ENCODE measurements at places on chromosomes 6 and 20.

GRCh38 chr20:50272724-50273446 lies 82.3 kb downstream of the CEBPB start:
- DNase-seq = no peak

DNA sequence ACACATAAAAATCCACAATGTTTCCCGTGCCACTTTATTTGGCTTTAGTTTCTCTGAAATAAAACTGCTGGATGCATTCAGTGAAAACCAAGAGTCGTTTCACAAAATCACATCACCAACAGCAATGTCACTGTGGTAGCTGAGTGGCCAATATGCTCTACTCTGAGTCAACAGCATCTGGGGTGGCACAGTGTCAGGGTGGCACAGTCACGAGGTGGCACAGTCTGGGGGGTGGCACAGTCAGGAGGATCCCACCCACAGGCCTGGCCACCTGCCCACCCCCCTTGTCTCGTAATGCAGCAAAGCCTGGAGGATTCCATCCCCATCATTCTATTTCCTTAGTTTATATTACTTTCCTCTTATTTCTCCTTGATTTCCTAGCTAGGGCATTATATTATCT lies 87.0 kb downstream of the ANKRD60 start:
- DNase-seq = no peak

DNA sequence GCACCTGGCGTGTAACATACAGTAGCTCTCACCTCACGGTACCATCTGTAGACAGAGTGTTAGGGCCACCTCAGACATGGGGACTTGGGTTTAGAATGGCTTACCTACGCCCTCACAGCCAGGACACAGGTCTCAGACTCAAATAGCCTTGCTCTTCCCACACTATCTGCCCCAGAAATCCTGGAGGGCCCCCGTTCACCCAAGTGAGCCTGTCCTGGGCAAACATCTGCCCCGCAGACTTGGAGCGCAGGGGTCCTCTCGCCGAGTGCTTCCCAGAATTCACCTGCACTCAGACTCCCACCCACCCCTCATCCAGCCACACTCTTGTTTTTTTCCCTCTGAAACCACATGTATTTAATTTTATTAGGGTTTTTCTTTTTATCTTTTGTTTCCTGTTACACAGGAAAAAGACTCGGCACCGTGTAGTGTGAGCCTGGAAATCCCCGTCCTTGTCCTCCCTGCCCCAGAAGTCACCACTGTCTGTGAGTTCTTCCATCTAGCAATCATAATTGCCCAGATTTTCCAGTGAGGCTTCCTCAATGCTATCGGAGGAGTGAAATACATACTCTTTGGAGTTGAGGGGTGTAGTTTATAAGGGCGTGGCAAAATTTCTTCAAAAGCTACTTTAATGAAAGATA lies 17.1 kb upstream of the MAP1LC3A start:
- DNase-seq = no peak

GRCh38 chr20:5686384-5687105 lies 63.7 kb upstream of the SHLD1 start:
- DNase-seq = no peak

DNA sequence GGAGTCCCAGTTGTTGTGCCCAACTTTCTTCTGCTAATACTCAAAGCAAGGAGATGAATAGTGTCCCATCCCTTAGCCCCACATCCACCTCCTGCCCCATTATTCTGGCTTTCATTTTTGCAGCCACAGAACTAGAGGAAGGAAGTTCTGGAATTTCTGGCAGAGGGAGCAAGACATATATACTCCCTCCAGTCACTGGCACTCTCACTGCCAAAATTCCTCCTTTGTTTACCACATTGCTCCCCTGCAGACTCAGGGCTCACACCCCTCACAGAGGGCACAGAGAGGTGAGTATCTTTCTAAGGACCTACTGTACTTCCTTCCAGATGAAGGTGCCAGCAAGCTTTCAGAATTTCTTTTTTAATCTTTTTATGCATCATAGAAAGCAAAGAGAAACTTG lies 168.0 kb upstream of the ID4 start:
- DNase-seq = no peak

DNA sequence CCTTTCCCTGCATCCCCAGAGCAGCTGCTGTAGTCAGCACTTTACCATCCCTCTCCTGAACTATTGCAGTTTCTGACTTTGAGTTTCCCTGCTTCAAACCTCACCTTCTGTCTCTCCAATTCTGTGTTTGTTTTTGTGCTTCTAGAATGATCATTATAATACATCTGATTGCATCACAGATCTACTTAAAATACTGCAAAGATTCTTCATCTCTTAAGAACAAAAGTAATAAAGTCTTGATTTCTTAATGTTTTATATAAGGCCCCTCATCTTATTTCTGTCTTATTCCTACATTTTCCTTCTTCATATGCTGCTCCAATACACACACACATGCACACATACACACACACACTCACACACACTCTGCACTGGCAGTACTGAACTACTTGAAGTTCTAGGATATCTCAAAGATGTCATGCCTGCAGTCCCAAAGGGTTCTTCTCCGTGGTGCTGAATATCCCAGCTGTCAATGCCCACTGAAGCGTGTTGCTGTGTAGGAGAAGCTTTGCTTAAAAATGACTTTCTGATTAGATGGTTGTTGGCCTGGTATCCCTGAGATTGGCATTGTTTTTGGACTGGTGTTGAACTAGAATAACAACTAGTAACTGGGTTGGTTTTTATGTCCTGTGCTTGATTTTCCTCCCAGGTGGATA lies 97.2 kb downstream of the MAP3K4 start:
- no peak for DNase-seq

DNA sequence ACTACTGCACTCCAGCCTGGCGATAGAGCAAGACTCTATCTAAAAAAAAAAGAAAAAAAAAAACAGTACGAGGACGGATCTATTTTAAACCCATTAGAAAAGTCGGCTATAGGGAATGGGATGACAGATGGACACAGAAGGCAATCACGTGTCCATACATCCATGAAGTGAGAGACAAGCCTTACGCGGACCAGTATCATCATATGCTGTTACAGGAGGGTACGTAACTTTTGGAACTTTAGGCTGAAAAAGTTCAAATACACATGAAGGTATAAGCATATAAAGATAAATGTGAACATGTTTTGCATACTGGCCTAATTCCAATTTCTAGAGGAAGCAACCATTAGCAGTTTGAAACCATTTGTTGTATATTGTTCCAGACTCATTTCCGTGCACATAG lies 109.8 kb upstream of the EXOC2 start:
- DNase-seq = no peak

DNA sequence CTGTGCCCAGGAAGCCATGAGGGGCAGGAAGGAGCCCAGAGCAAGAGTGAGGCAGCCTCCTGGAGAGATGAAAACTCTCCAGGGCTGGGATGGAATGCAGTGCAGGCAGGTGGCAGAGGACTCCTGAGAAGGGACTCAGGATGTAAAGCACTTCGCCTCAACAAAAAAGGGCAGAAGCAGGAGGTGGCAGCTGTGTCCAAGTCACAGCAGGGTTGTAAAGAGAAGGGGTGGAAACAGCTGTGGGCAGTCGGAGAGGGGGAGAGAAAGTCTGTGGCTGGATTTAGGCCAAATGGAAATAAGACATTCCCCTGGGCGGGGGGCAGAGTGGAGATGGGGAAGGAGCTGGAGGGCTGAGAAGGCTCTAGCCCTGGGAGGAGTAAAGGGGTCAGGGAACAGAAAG lies 34.9 kb downstream of the CYP21A2 start:
- DNase-seq = no peak

DNA sequence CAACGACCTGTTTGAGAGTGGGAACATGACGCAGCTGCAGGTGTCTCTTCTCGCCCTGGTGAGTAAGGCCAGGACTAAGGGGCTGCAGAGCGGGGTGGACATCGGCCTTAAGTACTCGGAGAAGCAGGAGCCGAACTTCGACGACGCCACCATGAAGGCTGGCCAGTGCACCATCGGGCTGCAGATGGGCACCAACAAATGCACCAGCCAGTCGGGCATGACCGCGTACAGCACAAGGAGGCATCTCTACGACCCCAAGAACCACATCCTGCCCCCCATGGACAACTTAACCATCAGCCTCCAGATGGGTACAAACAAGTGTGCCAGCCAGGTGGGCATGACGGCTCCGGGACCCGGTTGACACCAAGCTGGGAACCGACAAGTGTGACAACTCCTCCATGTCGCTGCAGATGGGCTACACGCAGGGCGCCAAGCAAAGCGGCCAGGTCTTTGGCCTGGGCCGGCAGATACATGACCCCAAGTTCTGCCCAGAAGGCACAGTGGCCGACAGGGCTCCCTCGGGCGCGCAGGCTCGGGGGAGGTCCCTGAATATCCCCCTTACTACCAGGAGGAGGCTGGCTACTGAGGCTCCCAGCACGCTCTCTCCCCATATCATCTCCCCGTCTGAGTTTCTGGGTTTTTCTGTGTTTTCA lies 15.9 kb upstream of the AMD1 start:
- DNase-seq = no peak

DNA sequence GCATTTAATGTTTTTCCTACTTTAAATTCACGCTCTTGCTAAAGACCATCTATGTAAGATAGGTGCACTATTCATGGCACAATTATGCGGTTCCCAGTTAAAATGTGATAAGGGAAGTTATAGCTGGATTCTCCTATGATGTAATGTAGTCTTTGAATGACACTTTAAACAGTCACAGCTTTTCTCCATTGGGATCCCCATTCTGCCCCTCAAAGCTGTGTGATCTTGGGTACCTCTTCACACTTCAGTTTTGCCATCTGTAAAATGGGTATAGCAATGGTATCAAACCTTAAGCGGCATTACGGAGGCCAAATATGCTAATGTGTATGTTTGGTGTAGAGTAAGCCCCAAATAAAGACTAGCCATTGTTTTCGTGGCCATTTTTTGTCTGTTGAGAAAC lies 64.7 kb upstream of the ZNF217 start:
- no peak for DNase-seq

DNA sequence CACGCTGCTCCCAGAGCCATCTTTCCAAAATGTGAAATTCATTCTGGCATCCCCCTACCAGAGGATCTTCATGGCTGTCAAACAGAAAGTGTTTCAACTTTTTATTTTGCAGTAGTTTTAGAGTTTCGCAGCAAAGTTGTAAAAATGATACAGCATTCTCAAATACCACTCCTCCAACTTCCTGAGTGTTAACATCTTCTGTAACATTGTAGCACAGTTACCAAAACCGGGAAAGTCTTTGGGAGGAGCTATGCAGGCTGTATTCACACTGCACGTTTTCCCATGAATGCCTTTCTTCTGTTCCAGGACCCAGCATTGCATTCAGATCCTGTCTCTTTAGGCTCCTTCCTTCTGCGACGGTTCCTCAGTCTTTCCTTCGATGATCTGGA lies 30.1 kb downstream of the CDYL start:
- no peak for DNase-seq

DNA sequence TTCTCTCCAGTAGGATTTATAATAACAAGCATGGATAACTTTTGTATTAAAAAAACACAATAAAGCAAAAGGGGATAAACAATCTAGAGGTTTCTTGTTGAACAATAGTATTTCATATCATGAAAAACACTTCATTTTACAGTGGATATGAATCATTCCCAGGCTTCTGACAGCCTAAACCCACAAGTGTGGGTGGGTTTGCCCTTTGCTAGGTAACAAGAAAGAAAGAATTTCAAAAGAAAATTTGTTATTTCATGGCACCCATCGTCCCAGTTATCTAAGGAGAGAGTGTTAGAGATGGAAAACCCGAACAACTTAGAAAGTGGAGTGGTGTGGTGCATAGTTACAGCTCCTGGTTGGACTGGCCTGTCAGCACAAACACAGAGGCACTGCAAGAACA lies 76.1 kb upstream of the GPR6 start:
- DNase-seq = no peak

DNA sequence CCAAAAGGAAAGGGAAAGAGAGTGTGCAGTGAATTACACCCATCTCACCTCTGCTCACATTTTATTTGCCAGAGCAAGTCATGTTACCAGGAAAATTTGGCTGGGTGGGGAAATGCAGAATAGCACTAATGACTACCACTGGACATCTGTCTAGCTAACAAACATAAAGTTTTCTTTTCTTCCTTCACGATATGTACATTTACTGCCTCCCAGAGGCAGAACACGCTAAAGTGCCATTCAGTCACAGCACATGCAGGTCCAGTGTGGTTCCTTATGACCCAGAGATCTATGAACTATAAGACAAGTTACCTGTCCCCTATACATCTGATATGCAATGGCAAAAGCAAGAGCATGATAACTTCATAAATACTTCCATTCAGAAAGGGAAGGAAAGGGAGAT lies 194.1 kb downstream of the OGFRL1 start:
- no peak for DNase-seq

DNA sequence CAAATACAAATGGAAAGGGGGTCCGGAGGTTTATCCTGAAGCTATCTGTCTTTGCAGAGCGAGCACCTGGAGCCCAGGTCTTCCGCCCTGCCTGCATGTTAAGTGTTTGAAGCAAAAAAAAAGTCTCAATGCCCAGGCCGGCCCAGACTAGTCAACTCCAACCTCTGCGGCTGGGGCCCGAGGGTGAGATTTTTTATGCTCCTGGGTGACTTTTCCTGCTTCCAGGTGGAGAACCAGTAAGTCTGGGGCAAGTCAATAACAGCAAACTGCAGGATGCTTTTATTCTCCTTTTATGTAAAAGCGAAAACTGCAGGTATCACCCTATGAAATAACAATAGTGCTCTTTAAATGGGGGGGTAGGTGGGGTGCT lies 2.0 kb upstream of the ZBP1 start:
- DNase-seq = no peak

GRCh38 chr20:19045371-19045770 lies 167.1 kb upstream of the SLC24A3 start:
- no peak for DNase-seq

- no peak for DNase-seq
Measured at GRCh38 chr6:151060096-151060765, 179.5 kb upstream of the AKAP12 start.

DNA sequence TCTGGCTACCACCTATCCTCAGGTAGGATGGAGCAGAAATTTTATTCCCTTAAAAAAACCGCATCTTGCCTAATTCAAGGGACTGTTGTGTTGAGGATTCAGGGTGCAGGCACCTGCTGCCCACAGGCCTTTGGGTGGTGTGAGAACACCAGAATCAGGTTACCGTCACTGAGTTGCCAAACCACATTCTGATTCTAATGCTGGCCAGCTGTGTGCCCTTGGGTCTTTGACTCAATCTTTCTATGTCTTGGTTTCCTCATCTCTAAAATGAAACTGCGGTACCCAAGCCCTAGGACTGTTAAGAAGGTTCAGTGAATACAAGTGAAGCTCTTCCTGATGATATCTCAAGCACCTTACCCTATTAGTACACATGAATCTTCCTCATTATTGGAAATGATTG lies 827.3 kb downstream of the DHX35 start:
- DNase-seq = no peak

GRCh38 chr20:58629215-58629580 lies 21.9 kb upstream of the STX16 start:
- DNase-seq = no peak

GRCh38 chr20:4120921-4121321 lies 105.6 kb upstream of the RNF24 start:
- no peak for DNase-seq

DNA sequence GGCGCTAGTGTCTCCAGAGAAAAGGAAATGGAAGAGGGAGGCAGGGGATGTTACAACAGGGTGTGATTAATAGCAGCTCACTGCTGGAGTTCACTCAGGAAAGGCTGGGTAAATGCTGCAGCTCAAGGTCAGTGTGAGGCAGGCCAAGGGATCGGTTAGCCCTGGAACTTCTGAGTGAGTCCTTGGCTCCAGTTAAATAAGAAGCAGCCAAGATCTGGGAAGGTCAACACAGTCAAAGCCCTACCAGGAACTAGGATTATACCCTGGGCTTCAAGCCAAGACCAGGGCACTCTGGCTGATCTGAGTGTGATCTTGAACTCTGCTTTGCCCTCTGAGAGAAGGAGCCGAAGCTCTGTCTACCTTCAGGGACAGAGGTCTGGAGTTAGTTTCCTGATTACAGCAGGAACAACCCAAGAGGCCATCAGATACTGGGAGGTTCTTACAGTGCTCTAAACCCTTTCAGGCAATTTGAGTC lies 44.3 kb downstream of the TPD52L1 start:
- no peak for DNase-seq

All from hematopoietic multipotent progenitor cell treated with erythropoietin and hydrocortisone succinate and interleukin-3 and kit ligand, for 8 days (in vitro differentiated cells).